ENCODE measurements at places on chromosomes 5 and 9.

DNA sequence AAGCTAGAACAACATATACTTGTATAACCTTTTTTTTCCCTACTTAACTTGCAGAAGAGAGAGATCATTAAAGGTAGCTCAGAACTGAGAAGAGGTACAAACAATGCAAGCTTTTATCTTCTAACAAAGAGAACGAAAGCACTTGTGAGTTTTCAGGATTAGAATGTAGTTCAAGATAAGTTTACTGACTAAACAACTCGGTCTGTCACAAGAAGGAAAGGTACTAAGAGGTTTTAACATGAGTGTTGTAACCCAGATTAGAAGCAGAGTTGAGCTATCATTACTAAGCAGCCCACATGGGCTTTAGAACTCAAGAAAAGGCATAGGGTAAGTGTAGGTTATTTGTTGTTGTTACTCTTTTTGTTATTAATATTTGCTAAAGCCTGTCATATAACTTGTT, 25.2 kb downstream of the GIN1 start:
- no peak for DNase-seq

DNA sequence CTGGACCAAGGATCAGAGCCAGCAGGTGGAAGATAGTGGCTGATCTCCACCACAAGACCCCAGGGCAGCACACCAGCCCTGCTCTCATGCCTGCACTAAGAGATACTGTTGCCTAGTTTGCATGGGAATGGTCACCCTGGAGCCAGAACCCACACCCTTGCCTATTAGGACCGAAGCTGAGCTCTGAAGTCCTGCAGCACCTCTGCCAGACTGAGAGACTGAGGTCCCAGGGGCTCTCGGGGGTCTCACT, 11.3 kb downstream of the ACSL6 start:
- no peak for DNase-seq

- no peak for DNase-seq
Measured at GRCh38 chr5:147743012-147743411, 39.5 kb downstream of the JAKMIP2 start.

DNA sequence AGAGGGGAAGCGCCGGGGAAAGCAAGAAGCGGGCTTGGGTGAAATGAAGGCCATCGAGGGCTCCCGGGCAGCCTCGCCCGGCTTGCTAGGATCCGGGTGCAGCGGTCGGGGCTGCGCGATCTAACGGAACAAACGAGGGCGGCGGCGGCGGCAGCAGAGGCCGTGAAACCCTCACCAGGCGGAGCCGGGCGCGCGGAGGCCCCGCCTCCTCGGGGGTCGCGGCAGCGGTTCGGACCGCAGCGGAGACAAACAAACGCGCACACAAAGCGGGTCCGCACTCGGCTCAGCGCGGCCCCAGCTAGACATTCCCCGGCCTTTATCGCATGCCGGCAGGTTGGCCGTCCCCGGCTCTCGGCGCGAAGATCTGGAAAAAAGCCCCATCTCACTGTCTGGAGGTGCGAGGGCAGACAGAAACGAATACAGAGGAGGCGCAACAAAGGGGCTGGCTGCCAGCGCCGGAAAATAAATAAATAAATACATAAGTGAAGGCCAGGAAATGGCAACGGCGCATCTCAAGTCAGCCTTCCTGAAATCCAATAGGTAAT, 10.5 kb upstream of the TRIM36 start:
- no peak for DNase-seq

- DNase-seq, result no peak
Measured at GRCh38 chr5:87307796-87308423, 40.2 kb downstream of the RASA1 start.

DNA sequence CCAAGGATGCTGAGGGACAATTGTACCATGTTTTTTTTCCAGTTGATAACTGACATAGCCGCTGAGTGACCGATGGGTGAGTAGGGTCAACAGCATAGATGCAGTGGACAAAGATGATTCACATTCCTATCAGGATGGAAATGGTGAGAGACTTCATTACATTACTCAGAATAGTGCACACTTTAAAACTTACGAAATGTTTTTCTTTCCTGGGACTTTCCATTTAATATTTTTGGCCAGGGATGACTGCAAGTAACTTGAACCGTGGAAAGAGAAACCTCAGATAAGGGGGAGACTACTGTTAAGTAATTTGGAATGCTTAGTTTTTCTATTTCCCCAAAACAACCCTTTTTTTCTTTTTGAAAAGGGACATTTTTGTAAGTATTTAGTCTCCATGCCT, 3.0 kb upstream of the TUSC1 start:
- peak; percentile 80 for DNase-seq

GRCh38 chr5:82355496-82355895, 77.3 kb upstream of the RPS23 start:
- no peak for DNase-seq

- peak; percentile 48 for DNase-seq
Measured at GRCh38 chr5:92945605-92946097, 635.4 kb downstream of the NR2F1-AS1 start.

DNA sequence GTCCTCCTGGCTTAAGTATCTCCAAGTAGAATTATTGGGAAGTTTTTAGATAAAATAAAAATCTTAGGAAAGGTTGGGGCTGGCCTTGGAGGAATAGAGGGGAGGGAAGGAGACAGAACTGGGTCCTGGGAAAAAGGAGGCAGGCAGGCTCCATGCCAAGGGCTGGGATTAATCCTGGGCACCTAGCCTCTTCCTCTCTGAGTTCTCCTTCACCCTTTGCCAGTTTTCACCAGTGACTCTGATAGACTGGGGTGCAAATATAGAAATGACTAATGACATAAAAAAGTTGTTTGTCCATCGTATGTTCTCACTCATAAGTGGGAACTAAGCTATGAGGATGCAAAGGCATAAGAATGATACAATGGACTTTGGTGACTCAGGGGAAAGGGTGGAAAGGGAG, 81.9 kb downstream of the RMI1 start:
- no peak for DNase-seq

DNA sequence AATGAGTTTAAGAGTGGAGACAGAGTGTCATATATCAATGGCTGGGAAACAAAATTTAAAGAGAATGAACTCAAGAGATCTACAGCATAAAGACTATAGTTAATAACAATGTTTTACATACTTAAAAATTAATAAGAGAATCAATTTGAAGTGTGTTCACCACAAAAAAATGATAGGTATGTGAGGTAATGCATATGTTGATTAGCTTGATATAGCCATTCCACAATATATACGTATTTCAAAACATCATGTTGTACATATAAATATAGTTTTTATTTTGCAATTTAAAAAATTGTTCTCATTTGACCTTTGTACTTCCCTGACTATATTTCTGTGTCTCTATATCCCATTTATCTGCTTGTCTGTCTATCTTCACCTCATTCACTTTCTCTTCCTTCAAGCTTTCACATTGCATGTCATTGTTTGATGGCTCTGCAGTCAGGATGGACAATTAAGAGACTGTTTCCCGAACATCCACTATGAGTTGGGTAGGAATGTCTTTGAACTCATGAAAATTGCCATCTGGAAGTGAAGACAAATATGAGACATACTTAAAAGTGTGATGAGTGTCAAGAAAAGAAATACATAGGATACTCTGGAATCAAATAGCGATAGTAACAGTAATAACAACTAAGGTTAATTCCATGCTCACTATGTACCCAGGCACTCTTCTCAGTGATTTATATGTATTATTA, 359.9 kb upstream of the ACTBL2 start:
- DNase-seq, result no peak

- no peak for DNase-seq
Measured at GRCh38 chr5:8954801-8955200, 591.1 kb downstream of the SEMA5A start.

GRCh38 chr9:84411683-84412267, 71.2 kb upstream of the SLC28A3 start:
- no peak for DNase-seq

GRCh38 chr5:151094030-151094851, 13.4 kb upstream of the TNIP1 start:
- DNase-seq, result peak; percentile 32

DNA sequence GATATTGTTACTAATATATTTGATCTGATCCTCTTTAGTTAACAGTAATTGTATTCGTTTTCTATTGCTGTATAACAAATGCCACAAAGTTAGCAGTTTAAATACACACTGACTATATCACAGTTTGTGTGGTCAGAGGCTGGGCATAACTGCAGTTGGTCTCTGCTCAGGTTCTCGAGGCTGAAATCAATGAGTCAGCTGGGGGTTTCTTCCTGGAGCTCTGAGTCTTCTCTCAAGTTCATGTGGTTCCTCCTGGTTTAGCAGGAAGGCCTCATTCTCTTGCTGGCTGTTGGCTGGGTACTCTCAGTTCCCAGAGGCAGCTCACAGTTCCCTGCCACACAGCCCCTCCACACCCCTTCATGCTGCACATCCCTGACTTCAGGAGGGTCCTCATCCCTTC, 20.7 kb downstream of the COL23A1 start:
- DNase-seq, result no peak

DNA sequence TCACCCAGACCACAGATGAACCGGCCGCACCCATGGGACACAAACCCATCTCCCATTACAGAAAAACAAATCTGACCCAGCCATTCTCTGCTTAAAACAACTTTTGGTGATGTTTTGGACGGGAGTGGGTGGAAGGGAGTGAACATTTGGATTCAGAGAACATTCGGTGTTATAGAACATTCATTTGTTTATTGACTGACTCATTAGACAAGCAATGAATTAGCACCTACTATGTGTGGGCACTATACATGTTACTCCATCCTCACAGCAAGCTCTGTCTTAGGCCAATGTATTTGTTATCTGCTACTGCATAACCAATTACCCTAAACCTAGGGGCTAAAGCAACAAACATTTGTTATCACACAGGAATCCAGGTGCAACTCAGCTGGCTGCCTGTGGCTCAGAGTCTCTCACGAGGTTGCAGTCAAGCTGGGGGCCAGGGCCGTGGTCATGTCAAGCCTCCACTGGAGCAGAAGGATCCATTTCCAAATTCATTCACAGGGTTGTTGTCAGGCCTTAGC, 5.1 kb upstream of the ERGIC1 start:
- DNase-seq, result no peak

DNA sequence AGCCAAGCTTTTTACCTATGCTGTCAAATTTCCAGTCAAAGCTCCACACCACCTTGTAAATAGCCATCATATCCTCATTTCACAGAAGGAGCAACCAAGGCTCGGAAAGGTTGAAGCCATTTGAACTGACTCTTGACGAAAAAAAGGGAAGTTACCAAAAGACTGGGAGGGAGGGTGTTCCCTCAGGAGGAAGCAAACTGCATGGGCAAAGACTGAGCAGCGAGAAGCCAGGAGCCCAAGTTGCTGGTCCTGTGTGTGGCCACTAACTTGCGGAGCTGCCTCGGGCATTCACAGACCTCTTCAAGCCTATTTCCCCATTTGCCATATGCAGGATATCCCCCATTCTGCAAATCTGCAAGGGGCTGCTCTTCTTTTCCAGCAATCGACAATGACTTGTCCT, 37.4 kb downstream of the TTLL11 start:
- DNase-seq, result no peak

GRCh38 chr5:10151656-10152055, 98.0 kb downstream of the ATPSCKMT start:
- DNase-seq, result no peak

GRCh38 chr5:33275921-33276627, 164.7 kb upstream of the TARS1 start:
- no peak for DNase-seq

DNA sequence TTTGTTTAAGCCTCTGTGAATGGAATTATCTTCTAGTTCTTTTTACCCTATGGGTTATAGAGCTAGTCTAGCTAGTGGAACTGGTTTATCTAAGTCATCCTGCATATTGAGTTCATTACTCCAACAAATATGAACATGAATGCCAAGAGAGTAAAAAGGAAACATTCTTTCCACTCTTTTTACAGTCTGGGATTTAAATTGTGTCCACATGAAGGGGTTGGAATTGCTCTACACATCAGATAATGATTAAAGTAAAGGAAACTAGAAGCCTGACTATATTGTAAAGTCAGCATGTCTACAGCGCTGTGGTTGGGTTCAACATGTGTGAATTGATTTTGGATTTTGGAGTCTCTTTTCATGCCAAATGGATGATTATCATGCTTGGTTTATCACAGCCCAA, 173.1 kb downstream of the CCDC171 start:
- DNase-seq, result no peak

DNA sequence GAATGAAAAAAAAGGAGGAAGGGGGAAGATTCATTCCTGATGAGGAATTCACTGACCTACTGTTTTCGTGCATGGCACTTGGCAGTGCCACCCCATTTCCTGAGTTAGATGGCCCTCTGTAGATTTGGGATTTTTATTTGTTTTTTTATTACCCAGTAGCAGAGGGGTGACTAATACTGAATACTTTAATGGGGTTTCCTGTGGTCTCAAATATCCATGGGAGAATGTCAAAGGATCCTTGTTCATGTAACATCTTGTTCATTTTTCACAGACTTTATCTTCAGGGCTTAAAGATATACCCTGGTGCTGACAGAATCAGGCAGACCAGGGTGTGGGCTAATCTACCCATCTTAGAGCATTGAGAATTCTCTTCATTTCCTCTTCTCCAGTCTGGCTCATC, 93.0 kb downstream of the MAMDC2 start:
- DNase-seq, result peak; percentile 27

DNA sequence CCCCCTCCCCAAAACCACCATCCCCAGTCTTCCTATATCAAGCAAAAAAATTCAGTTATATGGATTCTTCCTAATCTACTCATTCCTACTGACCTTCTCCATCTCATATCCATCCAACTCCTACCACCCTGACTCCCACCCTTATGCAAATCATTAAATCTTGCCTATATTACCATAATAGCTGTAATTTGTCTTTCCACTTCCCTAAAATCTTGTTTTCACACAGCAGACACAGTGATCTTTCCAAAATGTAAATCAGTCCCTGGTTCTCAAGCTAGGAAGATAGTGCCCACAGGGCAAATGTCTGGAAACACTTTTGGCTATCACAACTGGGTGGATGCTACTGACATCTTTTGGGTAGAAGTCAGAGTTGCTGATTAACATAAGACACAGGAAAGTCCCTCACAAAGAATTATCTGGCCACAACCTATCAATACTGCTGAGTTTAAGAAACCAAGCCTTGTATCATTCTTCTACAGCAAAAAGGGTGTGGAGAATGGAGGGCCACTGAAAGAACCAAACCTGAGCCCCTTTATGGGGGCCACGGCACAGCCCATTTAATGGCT, 1.4 kb downstream of the SRA1 start:
- DNase-seq, result no peak

- DNase-seq, result no peak
Measured at GRCh38 chr5:54876556-54876955, 108.8 kb downstream of the ESM1 start.

DNA sequence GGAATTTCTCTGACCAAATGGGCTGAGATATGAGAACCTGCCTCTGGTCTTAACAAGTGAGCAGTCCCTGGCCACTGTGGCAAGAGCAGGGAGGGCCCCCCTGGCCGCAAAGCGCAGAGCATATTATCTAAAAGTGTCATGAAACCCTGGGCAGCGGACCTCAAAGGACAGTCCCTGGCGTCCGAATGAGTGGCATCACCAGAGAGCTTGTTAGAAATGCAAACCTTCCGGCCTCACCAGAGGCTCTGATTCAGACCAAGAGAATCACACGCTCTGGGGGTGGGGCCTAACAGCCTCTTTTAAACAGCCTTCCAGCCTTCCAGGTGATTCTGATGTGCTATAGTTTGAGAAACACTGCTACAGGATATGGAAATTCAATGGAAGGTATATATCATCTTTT, 10.9 kb downstream of the PTPN3 start:
- peak; percentile 21 for DNase-seq

- no peak for DNase-seq
Measured at GRCh38 chr5:58262226-58262625, 197.7 kb downstream of the PLK2 start.

- DNase-seq, result no peak
Measured at GRCh38 chr9:109143881-109144562, 23.0 kb downstream of the FRRS1L start.
